ENCODE measurements at places on chromosomes 4 and X.
A peak's percentile ranks its signal among the peaks of the same experiment; 100 is the strongest.

DNA sequence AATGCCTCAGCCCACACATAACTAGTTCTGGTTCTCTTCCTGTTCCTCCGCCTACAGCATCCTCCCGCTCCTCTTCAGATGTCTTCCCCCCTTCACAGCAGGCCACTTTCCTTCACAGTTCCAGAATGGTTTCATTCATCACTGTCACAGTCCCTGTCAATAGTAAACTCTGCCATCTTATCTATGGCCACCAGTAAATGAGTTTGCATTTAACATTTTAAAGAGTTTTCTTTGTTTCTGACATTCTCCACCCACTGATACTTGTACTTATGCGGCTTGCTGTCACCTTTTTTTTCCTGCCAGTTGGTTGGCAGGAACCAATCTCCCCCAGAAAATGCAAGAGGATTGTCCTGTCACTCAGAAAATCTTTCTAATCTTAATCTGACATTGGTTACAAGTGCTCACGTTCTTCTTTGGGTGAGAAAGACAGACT, 114.1 kb downstream of the GLUD2 start:
- DNase-seq = no peak

DNA sequence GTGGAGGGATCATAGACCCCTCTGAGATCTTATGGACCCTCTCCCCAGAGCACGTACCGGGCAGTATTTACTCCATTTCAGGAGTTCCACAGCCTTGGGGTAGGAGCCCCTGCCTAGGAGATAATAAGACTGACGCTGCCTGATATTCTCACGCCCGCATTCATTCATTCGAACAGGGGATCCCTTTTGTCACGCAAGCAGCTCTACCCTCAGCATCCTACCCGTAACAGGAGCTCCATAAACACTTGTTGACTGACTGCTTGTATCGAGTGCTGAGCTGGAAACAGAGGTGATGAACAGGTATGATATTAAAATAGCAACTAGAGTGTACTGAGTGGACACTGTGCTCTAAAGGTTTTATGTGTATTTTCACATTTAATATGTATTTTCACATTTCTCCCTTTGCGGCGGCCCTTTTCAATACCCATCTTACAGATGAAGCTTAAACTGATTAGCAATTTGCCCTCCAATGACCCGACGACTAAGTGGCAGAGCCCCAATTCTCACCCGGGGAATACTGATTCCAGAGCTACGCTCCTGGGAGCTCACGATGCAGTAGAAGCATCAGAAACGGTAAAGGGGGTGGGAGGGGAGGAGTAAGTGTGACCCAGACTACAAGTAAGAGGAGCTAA, 888 bp downstream of the RAB28 start:
- DNase-seq = peak; percentile 55

DNA sequence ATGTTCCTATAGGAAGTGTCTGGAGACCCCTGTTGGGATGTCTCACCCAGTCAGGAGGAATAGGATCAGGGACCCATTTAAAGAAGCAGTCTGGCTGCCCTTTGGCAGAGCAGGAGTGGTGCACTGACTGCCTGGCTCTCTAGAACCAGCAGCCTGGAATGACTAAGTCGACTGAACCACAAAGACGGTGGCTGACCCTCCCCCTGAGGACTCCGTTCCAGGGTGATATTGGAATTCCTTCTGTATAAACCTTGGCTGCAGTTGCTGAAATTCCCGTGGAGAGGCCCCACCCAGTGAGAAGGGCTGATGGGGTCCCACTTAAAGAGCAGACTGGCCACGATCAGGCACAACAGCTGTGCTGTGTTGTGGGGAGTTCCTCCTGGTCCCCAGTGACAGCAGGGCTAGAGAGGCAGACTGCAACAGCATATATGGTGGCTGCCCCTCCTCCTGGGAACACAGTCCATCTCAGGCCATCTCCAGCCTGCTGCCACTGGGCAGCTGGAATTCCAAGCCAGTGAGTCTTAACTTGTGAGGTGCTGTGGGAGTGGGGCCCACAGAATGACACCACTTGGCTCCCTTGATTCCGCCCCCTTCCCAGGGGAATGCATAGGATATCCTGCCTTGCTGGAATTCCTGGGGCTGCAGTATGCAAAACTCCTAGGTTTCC, 41.8 kb upstream of the RLIM start:
- no peak for DNase-seq

- DNase-seq = no peak
Observed at GRCh38 chr4:41214825-41215146, 444 bp upstream of the APBB2 start.

- no peak for DNase-seq
Observed at GRCh38 chrX:46577221-46578005, 3.8 kb downstream of the CHST7 start.

DNA sequence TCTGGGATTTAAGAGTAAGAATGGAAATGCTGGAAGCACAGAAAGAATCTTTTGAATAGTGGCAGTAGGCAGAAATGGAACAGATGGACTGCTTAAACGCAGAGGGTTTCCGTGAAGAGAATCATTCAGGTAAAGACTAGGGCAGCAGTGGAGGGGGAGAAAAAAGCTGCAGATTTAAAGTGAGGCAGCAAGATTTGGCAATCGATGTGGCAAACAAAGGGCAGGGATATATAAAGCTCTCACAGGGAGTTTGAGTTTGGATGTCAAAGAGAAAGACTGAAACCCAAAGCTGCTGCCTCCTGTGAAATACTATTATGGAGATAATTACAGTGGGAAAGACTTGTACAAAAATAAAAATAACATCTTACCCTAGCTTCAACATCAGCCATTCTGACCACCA, 384.0 kb downstream of the CENPC start:
- DNase-seq = no peak

DNA sequence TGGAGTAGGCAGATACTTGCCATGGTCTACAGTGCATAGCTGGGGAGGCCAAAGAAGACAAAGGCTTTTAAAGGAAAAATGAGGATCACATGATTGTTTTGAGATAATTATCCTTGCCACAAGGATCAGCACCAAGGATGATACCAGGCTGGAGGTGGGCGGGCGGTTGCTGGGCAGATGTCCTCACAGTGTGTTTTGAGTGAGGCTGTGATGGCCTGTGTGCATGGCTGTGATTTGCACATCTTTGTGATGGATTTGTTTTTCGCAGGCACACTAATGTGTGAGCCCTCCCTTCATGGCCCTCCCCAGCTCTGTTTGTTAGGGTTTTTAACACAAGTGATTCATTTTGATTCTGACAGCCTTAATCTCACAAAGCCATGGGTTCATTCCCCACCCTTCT, 46.8 kb downstream of the RGS12 start:
- no peak for DNase-seq

DNA sequence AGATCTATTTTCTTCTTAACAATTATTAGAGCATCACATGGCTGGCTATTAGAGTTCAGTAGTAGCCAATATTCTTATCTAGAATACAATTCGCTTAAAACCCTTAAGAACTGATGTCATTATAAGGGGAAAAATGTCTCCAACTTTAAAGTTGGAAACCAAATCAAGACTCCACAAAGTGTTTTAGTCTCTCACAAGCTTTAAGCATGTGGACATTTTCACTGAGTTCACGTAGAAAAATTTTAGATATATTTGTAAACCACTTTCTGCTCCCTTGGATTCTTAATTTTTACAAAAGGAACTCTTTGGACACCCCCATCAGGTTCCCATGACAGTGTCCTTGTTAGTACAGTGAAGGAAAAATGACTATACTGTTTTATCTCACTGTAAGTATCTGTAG, 123.9 kb upstream of the NAP1L5 start:
- no peak for DNase-seq

GRCh38 chrX:44931441-44931973, 58.5 kb downstream of the KDM6A start:
- no peak for DNase-seq

DNA sequence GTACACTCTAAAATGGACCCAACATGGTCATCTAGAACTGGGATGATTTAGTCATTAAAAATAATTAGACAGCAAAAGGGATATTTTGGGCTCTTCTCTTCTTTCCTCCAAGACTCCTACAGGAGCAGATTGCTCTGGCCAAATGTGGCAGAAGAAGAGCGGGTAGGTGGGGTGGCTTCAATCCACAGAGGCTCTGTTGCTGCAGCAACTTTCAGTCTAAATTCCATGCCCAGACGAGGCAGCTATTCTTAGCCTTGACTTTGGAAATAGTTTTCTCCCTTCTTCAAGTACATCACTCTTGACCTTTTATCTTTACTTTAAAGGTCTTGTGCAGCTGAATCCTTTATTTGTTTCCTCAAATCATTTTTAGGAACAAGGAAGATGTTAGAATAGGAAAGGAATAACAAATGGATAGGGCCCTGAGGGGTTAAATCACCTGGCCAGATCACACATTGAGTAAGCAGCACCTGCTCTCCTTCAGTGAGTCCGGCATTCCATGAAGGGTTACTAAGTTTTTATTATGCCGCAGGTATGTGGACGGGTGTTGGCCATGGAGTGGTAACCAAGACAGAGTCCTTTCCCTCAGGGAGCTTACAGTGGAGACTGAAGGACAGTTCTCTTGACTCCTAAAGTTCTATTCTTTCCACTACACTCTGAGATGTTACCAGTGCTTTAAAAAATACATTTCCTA, 19.3 kb upstream of the SORBS2 start:
- no peak for DNase-seq

DNA sequence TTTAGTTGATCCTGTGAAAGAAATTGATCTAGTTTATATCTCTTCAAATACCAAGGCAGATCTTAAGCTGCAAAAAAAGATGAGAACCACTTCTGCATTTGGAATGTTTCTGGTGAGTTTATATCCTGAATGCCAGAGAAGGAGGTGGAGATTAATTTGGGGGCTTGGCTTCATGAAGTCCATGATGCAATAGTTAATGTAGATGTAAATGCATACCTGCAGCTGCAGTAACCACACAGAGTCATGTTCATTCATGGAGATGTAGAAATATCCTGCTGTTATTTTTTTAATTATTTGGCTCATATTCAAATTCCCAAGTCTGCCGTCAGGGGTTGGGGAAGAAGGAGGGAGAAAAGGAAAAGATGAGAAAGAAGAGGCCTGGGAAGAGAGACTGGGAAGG, at the start of gene SULT1E1:
Gene SULT1E1 (minus strand): TSS at position 94 of the 400 bp plus-strand sequence. CDS start 2,501 bp downstream, outside the sequence.
- DNase-seq = no peak

DNA sequence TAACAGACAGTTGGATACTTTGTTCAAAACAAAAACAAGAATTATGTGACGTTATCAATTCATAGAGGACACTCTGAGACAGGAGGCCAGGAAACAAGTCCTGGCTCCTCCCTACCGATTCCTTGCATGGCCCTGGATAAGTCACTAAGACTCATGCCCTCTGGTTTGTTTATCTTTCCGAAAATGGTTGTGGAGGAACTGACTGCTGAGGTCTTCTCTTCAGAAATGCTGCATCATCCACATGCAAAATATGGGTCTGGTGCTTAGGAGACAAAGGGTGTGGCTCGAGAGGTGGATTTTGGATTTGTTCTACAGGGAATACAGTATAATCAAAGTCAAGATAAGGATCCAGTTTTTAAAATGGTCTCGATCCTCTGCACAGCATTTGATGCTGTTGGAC, 130.9 kb downstream of the RELL1 start:
- no peak for DNase-seq

- no peak for DNase-seq
Observed at GRCh38 chr4:89293299-89293698, 14.3 kb downstream of the GPRIN3 start.

GRCh38 chrX:69258893-69259292, 93.6 kb upstream of the PJA1 start:
- DNase-seq = no peak

GRCh38 chrX:30875957-30876356, 13.1 kb downstream of the TAB3 start:
- DNase-seq = no peak

GRCh38 chr4:42543126-42543525, 113.8 kb downstream of the ATP8A1 start:
- no peak for DNase-seq

DNA sequence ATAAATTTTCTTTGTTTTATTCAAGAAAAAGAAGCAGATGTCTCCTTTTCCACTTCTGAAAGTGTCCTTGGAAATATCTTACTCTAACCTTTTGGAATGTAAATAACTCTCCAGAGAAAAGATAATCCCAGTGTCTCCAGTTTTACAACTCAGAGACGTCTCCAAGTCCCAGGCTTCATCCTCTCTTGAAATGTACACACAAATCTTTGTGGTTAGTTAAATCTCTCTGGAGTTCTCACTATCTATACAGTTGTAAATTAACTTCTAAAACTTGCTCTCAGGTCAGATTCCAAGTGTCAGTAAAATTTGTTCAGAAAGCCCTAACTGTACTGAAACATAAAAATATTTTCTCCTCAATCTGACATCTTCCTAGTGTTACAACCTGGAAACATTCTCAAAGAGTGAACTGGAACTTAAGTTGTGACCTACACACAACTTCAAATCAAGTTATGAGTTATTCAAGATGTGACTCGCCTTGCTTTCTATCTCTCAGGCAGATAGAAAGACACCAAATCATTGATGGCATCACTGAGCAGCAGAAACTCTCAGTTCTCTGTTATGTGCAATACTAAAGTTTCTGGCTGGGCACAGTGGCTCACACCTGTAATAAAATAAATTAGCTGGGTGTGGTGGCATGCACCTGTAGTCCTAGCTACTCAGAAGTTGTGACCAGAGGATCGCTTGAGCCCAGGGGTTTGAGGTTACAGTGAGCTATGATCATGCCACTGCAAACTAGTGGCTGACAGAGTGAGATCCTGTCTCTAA, 284.2 kb downstream of the RCHY1 start:
- no peak for DNase-seq

- no peak for DNase-seq
Observed at GRCh38 chr4:115119804-115120352, 6.5 kb upstream of the NDST4 start.

DNA sequence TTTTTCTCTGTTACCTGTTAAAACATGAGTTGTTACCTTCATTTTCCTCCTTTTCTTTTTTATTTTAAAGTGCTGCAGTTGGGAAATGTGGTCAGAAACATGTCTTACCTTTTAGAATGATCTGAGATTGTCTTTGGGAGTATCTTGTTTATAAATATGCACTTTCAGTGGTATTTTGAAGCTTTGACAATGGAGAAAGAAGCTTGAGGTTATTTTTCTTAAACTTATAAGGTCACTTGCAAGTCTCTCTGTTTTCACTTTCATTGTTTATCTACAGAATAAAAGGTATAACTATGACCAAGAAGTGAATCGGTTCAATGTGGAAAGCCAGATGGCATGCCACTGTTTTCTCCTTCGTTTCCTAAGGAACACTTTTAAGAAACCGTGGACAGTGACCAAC, 167.5 kb upstream of the SLC7A11 start:
- no peak for DNase-seq
